Activated CD4-positive, alpha-beta T cell treated with anti-CD3 and anti-CD28 coated beads for 4 hours (primary cell): ENCODE measurements at places on chromosomes 3 and 15.

DNA sequence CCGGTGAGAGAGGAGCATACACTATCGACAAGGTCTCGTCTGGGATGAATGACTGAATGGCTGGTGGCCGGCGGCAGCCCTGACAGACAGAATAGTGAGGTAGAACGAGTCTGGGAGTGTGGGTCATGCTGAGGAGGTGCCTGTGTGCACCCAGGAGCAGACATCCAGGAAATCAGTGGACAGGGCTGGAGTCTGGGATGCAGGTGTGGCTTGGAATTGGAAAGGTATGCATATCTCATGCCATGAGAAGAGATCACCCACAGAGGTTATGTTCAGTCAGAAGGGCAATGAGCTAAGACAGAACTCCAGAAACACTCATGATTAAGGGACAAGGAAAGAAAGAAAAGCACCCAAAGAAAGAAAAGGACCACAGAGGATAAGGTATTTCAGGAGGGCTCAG lies 20.8 kb downstream of the HACD2 start:
- no peak for DNase-seq

DNA sequence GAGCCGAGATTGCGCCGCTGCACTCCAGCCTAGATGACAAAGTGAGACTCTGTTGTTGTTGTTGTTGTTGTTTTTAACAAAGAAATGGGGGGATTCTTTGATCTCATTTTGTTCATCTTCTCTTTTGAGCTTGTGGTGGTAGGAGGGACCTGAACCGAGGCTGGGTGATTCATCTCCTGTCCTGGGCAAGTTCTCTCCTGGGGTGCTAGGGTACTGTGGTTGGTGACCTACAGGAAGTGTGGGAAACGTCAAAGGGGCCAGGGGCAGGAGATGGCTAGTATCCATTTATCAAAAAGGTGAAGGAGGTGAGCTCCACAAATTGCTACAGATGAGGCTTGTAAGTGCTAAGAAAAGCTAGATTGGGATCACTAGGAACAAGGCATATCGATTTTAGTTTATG lies 14.3 kb downstream of the PPCDC start:
- DNase-seq: no peak

DNA sequence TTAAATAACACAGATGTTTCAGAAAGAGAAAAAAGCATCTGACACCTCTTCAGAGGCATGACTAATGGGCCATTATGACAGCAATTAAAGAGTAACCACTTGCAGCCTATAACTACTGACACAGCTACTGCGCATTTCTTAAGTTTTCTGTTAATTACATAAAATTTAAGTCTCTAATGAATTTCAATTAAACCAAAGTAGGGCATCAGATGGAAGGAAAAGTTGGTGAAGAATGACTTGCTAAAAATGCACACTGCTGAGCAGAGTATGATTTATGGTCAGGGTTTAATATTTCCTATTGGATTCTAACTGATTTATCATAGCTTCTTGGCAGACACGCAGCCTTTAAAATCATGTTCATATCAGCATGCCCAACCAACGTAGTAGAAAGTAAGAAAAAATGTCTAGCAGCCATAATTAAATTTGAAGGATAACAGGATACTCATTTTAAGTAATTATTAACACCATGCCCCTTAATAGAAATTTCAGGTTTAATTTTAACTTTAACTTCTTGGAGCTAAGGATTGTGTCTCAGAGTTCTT lies 140.0 kb downstream of the CBLB start:
- DNase-seq: no peak

DNA sequence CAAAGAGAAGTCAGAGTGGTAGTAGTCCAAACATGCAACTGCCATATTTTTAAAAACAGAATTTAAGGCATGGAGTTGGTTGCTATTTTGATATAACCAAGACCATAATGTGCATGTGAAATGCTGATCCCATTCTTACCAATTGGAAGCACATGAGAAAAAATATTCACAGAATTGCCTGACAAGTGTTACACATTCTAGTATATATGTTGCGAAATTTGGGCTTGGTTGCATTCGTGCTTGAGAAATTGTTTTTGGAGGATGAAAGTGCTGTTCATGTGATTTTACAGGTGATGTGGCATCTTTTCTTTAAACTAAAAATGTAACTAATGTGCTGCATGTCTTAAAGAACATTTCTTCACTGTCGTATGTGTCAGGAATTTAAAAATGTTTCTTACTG lies 199.7 kb downstream of the CHL1 start:
- no peak for DNase-seq

- no peak for DNase-seq
Observed at GRCh38 chr3:37053753-37054152, 60.4 kb downstream of the MLH1 start.

- no peak for DNase-seq
Observed at GRCh38 chr3:149796026-149796425, 3.7 kb upstream of the ANKUB1 start.

DNA sequence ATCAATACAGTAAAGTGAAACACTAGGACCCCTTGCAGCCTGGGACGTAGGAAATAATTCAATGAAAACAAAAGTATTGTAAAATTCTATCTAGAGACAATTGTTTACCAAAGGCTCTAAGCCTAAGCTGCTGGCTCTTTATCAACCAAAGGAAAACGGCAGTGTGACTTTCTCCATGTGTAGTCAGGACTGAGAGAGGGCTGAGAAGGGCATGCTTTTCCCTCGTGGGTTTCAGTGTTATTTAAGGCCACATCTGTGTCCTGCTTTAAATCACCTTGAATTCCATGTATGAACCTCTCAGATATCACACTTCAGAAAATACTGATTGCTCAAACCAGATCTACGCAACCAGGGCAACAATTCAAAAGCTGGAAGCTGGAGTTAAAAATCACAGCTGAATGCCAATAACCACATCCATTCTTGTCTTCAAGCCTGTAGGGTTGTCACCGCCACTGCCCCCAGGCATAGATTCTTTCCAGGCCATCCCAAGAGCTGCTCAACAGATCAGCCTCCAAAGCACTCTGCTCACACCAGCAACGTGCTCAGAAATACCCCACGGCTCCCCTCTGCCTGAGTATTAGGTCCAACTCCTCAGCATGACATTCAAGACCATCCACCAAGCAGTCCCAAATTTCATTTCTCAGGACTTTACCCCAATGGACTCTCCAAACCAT lies 124.0 kb downstream of the SRGAP3 start:
- DNase-seq: no peak

GRCh38 chr15:89704411-89704810 lies 13.8 kb downstream of the WDR93 start:
- DNase-seq: no peak

DNA sequence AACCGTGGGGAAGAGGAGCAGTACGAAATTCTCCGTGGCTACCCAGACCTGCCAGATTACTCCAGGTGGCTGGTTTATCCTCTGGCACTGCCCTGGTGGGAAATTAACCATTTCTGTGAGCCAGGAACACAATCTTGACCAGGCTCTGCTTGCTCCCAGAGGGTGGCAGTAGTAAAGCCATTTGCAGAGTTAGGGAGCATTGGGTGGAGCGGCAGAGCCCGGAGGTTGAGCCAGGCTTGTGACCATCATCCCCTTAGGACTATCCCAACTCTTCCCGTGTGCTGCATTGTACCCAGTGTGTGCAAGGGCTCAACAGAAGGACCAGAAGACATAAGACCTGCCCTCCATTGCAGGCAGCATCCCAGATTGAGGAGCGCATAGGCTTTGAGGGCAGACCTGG lies 5.3 kb downstream of the KNG1 start:
- DNase-seq: no peak

GRCh38 chr15:96728591-96728990 lies 398.1 kb downstream of the NR2F2 start:
- no peak for DNase-seq

DNA sequence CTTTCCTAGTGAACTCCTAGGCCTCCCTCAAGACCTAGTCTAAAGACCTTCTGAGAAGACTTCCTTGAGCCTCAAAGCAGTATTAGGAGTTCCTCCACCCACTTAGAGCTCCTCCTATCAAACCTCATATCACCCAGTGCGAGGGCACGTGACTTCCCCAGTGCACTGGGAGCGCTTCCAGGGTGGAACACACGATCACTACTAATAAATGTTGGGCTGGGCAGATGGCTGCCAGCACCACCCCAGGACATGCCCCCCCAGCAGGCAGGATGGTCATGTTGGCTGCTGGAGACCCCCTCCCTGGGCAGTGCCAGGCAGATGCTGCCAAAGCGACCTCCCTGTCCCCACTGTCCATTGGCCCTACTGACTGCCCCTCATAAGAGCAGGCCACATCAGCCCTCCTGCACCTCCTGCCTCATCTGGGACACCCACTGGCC lies 8.5 kb upstream of the PLXND1 start:
- no peak for DNase-seq
